Fibroblast of upper back skin (primary cell): ENCODE measurements at places on chromosomes 6 and 20.

GRCh38 chr6:36095497-36096391, 34.6 kb upstream of the MAPK13 start:
- no peak for DNase-seq

DNA sequence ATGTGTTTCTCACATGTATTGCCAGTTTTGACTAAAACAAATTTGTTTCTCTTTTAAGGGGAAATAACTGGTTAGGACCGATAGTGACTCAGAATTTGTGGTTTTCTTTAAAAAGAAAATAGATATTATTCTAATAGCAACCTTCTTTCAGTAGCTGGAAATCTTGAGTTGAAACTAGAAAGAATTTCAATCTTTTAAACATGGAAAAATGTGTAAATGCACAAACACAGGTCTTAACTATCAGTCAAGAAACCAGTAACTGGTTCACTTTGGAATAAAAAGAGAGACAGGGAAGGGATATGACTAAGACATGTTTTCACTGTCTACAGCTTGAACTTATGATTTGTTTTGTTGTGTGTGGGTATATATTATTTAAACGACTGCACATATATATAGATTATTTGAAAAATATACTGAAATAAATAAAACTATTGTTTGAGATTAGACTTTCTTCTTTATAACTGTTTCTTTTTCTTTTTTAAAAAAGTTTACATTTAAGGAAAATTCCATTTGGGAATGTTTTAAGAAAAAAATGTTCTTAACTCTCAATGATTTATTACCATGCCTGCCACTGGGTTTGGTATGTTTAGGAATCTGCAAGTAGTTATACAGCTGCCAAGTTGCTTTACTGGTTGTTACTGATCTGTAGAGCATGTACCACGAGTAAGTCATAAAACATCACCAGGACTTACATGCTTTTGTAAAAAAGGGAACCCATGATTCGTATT, 753.3 kb upstream of the MARCKS start:
- DNase-seq, result peak; percentile 97

- no peak for DNase-seq
Measured at GRCh38 chr6:169890901-169891300, 139.5 kb downstream of the ERMARD start.

DNA sequence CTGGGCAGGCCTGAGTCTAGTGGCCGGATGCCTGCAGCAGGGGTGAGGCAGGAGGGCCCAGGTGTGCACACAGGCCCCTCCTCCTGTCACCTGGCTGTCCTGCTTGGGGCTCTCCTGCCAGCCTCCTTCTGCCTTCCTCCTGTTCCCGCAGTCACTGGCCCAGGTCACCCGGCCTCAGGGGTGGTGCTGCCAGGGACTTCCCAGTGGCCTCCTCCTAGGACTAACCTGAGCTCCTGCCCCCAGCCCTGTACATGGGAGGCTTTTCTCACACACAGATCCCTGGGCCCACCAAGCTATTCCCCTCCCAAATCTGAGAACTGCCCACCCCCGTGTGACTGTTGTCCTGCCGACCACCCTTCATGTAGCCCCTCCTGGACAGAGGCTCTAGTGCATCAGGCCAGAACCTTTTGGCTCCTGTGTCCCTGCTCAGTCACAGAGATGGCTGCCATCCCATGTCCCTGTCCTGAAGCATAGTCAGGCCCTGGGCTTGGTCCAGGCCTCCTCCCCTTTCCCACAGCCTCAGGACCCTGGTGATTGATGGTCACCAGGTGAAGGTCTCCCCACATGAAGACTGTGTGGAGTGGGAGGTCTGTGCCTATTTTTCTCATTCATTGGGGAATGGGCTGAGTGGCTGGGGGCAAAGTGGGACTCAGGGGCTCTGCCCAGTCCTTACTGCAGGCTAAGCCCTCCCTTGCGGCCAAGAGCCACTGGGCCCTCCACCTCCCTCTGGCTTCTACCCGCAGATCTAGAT, 1.1 kb upstream of the ULBP1 start:
- no peak for DNase-seq
